Endothelial cell of umbilical vein (primary cell): ENCODE measurements at places on chromosomes 16 and 17. TPM values are rescaled to one million over a fixed set of nuclear protein-coding genes. Genes with fewer than 3 reads are reported as not detected.

Gene TNFAIP1
- 79.5 and 89.6 TPM in 2 replicates for total RNA-seq

Gene SSTR5
- total RNA-seq, result 0.24 TPM in 1 of 2 replicates, not detected in the other

Gene SCIMP
- not detected in 2 replicates for total RNA-seq

Gene C16orf86
- 0.62 and 1.2 TPM in 2 replicates for total RNA-seq

Gene TCAP
- total RNA-seq, result 0.78 and 0.93 TPM in 2 replicates

Gene CDH8
- not detected in 2 replicates for total RNA-seq

Gene OR1E2
- not detected in 2 replicates for total RNA-seq

Gene ZNF19
- total RNA-seq, result 2.3 and 2.6 TPM in 2 replicates

Gene ADGRG1
- total RNA-seq, result 92.5 and 116 TPM in 2 replicates

Gene MYH1
- not detected in 2 replicates for total RNA-seq
